Glomerular endothelial cell (primary cell): ENCODE measurements at places on chromosomes 6 and 20.

DNA sequence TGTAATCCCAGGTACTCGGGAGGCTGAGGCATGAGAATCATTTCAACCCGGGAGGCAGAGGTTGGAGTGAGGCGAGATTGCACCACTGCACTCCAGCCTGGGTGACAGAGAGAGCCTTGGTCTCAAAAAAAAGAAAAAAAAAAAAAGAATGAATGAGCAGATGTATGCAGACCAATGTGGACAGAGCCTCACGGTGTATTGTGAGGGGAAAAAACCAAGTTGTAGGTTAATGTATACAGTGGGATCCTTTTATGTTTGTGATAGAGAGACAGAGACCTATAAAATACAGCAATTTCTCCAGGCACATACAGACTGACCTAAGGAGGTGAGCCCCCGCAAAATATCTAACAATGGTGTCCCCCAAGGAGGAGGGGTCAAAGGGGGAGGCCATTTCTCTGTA lies 11.7 kb downstream of the TGM2 start:
- DNase-seq = no peak

- DNase-seq = no peak
Measured at GRCh38 chr20:32621071-32621890, 36.1 kb upstream of the NOL4L start.

DNA sequence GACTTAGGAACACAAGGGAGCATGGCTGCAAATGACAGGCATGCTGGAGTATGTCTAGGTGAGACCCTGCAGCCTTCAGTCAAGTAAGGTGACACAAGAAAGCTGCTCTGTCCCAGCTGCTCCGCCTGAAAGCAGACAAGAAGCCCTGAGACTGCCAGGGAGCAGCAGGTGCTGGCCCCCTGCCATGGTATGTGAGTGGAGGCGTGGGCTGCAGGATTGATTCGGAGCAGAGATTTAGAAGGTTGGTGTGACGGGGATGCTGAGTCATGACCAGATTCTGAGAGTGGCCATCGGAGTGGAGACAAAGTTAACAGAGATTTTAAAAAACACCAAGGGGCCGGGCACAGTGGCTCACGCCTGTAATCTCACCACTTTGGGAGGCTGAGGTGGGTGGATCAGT lies 17.8 kb downstream of the LRP11 start:
- DNase-seq = no peak

- DNase-seq = no peak
Measured at GRCh38 chr6:129844118-129844891, 16.8 kb downstream of the TMEM244 start.

DNA sequence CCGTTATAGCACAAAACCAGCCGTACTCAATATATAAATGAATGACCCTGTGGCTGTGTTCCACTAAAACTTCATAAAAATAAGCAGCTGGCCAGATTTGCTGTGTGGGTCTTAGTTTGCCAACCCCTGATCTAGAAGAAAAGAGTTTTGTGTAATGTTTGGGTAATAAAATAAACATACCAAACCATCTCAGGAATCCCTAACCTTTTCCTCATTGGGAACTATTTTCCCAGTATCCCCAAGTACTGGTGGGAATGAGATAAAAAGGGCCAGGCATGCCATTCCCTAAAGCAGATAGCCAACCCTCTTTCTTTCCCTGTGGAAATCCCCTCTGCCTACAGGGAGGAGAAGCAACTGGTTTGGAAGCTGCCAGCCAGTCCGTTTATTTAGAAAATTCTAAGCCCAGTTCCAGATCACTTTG lies 169.1 kb upstream of the AKAP12 start:
- DNase-seq = no peak

- no peak for DNase-seq
Measured at GRCh38 chr20:49809803-49810359, 2.7 kb upstream of the SLC9A8 start.

- no peak for DNase-seq
Measured at GRCh38 chr6:80640176-80640575, 533.7 kb downstream of the BCKDHB start.

DNA sequence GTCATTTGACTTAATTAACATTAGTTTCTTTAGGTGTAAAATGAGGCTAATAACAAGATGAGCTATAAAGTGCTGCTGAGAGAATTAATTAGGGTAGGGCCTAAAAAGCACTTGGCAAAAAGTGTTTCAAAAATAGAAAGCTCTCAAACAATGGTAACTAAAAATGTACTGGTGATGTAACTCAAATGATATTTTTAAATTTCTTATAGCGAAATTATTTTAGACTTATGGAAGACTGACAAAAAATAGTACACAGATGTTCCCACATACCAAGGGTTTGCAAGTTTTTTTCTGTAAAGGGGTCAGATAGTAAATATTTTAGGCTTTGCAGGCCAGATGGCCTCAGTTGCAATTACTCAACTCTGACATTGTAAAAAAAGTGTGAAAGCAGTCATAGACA lies 190.7 kb upstream of the UFL1 start:
- no peak for DNase-seq
